ENCODE measurements at places on chromosomes 3 and 15.

DNA sequence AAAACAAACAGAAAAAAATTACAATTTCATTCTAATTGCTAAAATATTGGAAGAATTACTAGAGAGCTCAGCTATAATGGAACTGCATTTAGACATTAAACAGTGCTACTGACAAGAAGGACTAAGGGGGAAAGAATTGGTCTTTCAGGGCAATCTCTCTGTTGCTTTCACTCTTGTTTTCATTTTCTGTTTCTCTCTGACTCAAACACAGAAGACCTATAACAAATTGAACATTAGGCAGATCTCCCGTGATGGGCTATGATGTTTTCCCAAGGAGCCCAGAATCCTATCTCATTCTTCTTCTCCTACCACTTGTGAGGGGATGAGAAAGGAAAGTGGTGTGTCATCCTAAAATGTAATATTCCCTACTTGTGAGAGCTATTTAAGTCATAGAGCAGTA lies 358.0 kb upstream of the TGFBR2 start:
- DNase-seq, result no peak

GRCh38 chr3:32076566-32076965 lies 29.9 kb upstream of the GPD1L start:
- DNase-seq, result no peak

- peak; percentile 2 for DNase-seq
Observed at GRCh38 chr3:80233576-80233975, 465.8 kb upstream of the ROBO1 start.

GRCh38 chr3:195189821-195190220 lies 81.1 kb downstream of the XXYLT1 start:
- DNase-seq, result no peak

GRCh38 chr15:93348711-93349545 lies 259.9 kb upstream of the RGMA start:
- no peak for DNase-seq

GRCh38 chr3:171142985-171143384 lies 116.5 kb upstream of the SLC2A2 start:
- no peak for DNase-seq

- no peak for DNase-seq
Observed at GRCh38 chr3:127038923-127039581, 56.1 kb downstream of the PLXNA1 start.

- no peak for DNase-seq
Observed at GRCh38 chr3:45232521-45232920, 6.4 kb upstream of the TMEM158 start.

GRCh38 chr15:72861354-72861910 lies 77.9 kb upstream of the ADPGK start:
- no peak for DNase-seq

DNA sequence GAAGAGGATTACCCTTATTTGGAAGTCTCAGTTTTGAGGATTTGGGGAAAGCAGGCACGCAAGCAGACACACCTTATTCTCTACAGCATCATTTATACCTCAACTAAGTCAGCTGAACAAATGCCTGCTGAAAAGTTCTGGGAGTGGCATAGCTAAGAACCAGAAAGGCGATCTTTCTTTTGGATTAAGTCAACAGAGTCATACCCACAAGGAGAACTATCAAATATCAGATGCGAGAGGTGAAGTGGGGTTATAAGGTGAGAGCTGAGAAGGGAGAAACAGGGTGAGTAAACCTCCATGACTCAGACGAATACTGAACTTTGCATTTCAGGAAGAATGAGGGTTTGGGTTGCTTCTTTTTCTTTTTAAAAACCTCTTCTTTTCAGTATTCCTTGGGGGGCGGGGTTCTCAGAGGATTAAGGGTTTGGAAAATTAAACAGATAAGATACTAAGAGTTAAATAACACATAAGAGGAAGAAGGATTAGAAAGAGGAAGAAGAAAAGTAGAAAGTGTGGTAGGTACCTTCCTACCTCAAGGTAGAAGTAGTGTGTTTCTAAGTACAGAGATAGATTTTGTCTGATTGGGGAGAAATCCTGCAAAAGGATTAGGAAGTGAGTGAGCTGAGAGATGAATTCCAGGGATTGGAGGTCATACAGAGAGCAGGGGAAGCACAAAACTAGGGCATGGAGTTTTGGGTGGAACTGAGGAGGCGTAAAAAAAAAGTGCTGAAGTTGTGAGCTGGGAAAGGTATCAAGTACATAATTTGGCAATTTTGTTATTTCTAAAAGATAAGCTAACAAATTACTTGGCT lies 41.3 kb upstream of the ICE2 start:
- DNase-seq, result no peak

- DNase-seq, result no peak
Observed at GRCh38 chr3:117195034-117195433, 485.5 kb downstream of the TUSC7 start.

GRCh38 chr3:195546130-195546560 lies 3.0 kb upstream of the PPP1R2 start:
- DNase-seq, result no peak

- no peak for DNase-seq
Observed at GRCh38 chr15:50344006-50344464, 11.0 kb downstream of the GABPB1 start.

DNA sequence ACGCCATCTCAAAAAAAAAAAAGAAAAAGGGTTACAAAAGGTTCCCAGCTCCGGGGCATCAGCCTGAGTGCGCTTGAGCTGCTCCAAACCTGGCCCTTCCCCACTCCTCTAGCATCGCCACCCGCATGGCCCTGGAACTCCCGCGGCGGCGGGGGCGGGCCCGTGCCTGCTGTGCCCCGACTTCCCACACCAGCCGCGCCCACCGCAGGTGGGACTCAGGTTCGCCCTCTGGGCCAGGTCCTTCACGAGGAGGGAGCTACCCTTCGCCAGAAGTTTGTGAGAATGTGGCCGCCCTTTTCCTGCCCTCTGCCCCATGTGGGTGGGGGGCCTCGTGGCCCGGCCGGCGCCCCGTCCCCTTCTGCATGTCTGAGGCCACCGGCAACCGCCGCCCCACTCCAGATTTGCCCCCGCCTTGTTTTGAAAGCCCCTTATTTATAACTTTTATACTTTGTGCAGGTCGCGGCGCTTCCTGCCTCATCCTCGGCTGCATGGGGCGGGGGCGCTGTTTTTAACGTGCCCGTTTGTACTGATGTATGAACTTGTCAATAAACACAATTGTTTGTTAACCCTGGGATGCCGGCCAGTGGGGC lies 507 bp upstream of the JMJD7 start:
- peak; percentile 33 for DNase-seq

GRCh38 chr15:55398243-55398642 lies 9.9 kb downstream of the CCPG1 start:
- no peak for DNase-seq

- peak; percentile 100 for DNase-seq
Observed at GRCh38 chr3:153161138-153161713, 800 bp upstream of the RAP2B start.

DNA sequence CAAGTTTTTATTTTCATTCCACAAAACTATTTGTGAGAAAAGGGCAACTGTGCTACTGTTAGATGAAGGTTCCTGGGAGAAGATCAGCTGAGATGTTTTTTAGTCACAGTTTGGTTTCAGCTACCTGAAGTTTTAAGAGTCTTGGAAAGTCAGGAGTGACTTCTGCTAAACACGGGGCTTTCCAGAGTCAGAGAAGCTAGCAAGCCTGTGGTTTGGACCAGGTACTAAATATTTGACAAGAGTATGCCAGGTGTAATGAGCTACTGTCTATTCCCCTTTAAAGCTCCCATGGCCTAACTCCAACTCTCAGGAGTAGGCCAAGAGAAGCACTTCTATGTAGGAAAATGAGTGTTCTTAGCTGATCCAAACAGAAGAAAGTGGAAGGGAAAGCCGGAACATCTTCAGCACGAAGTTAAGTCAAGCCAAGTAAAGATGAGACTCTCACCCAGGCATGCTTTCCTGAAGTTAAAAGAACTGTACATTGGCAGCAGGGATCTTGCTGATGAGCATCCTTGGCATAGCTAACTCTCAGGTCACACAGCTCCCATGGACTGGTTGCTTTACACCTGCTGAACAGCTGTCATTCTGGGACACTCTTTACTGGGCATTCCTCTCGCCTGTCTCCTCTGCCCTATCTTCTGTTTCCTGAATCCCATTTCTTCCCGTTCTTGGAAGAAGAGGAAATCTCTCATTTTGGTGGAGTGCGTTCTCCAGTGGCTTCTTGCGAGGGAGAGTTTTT lies 22.5 kb downstream of the TM4SF18 start:
- DNase-seq, result no peak

GRCh38 chr3:196186651-196187573 lies 24.3 kb downstream of the ZDHHC19 start:
- DNase-seq, result peak; percentile 71

DNA sequence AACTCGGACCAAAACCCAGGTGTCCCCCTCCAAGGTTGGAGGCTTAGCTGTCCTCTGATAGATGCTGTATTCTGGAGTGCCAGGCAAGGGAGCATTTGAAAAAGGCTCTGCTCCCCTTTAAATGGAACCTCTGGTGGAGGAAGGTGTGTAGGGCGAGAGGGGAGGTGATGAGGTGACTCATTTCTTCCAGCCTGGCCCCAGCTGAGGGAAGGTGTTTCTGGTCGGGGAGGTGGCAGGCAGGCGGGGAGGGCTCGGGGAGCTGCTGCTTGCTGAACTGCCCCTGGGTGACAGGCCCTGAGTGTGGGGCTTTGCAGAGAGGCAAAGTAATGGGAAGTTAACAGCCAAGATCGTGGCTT lies 18.8 kb downstream of the PSTPIP1 start:
- no peak for DNase-seq

GRCh38 chr3:10471054-10471688 lies 34.2 kb downstream of the ATP2B2 start:
- peak; percentile 25 for DNase-seq

DNA sequence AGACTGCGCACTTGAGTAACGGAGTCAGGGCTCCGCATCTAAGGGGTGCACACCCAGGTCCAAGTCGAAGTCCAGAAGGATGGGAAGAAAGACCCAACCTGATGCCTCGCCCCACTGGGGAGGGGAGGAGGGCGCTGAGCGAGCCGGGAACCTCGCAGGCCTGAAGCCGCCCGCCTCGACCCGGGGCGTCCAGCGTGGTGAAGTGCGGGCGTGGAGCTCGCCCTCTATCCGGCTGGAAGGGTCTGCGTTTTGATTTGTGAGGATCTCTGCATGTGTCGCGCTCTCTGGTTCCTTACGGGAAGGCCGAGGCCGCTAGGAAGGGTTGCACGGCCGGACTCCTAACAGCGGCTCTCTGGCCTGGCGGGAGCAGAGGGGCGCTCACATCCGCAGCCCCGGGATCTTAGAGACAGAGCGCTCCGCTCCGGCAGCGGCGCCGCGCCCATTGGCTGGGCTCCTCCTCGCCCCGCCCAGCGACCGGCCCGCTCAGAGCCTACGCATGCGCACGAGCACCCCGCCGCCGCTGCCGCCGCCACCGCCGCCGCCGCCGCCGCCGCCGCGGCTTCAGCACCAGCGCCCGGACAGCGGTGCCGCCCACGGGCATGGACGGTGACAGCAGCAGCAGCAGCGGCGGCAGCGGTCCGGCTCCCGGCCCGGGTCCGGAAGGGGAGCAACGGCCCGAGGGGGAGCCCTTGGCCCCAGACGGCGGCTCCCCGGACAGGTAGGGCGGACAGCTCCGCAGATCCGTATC lies at the start of gene DISP2:
DISP2 (plus strand) TSS at position 497 of the 748 bp plus-strand sequence; CDS start at position 600, 103 bp downstream.
- peak; percentile 94 for DNase-seq

- DNase-seq, result peak; percentile 49
Observed at GRCh38 chr3:5188419-5189221, 1.1 kb downstream of the EDEM1 start.

DNA sequence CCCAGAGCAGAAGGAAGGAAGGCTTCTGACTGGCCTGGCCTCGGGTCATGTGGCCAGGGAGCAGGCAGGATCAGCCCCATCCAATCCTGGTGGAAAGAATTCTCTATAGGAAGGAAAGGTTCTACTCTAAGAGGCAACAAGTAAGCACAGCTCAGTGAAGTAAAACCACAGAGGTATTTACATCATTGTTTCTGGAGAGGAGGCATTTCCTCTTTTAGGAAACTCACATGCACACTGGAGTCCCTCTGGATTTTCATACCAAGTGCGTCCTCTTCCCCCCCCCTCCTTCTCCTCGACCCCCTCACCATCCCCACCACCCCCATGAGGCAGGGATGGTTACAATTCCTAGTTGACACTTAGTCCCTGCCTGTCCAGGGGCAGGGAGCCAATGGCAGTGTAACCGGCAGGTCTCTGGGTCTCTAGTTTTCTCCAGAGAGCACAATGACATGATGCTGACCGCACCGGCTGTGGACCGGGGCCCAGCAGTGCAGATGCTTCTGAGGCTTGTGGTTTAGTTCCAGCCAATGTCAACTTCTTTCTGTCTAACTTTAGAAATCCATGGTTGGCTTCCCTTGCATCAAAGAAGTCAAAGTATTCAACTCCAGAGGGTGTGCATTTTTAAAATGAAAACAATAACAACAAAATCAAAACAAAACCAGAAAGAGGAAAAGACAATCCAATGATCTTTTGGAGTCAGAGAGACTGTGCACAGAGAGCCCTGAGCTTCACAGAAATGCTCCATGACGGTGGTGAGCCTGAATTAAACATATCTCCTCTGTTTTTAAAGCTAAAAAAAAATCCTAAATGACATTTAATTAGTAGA lies 230.3 kb upstream of the TLE3 start:
- no peak for DNase-seq

GRCh38 chr15:64905941-64906340 lies 5.8 kb upstream of the ANKDD1A start:
- DNase-seq, result no peak

DNA sequence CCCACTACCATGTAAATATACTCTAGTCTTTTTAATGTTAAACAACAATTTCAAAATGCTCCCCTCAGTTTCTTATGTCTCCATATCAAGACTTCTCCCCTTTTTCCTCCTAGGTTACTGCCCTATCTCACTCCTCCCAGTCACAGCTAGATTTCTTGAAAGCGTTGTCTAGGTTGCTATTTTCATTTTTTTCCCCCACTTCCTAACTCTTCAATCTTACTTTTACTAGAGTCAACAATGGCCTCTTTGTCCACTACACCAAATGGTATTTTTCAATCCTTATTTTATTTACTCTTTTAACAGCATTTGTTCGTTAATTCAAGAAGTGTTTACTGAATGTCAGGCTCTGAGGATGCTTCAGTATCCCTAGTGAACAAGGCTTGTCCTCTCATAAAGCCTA lies 84.4 kb downstream of the VPS8 start:
- no peak for DNase-seq

GRCh38 chr3:95350049-95350448 lies 1287.2 kb downstream of the NSUN3 start:
- no peak for DNase-seq

DNA sequence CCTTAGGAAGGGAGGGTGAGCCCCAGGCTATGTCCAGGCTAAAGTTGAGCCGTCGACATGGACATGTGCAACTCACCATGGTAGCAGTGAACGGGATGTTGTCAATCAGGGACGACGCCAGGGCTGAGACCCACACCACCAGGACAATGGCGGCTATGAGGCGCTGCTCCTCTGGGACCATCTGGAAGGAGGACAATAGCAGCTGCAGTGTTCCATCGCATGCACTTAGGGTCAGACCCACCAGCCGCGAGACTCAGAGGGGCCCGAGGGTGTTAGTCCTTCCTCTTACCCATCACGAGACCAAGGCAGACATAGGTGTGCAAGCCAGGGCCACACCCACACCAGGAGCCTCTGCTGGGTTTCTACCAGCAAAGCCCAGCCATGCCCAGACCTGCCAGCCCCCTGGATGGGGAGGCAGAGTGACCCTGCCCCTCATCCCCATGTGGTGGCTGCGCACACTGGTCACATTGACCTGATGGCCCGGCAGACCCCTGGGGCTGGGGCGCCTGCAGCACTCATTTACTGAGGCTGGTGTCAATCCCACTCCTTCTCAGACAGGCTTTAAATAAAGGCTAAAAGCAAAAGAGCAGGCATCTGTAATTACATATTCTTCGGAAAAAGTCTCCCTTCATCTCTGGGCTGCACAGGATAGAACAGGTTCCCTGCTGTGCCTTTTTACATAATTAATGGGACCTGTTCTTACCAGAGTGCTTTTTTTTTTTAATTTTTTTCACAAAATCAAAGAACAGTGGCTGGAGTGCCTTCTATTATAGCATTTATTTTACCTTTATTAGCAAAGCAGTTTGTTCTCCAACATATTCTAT lies 227.8 kb downstream of the OCA2 start:
- DNase-seq, result no peak

Measured in NCI-H82 (cell line).